ENCODE measurements at places on chromosomes 4 and X.

GRCh38 chr4:74770226-74770910 is 24.0 kb downstream of the BTC start:
- no peak for DNase-seq

- no peak for DNase-seq
These were observed at the start of gene BTC for GRCh38 chr4:74794382-74795010. BTC (minus strand) TSS chr4:74794523; CDS start chr4:74794325, 198 bp downstream.

GRCh38 chr4:2570551-2571222 is 34.2 kb downstream of the FAM193A start:
- no peak for DNase-seq

DNA sequence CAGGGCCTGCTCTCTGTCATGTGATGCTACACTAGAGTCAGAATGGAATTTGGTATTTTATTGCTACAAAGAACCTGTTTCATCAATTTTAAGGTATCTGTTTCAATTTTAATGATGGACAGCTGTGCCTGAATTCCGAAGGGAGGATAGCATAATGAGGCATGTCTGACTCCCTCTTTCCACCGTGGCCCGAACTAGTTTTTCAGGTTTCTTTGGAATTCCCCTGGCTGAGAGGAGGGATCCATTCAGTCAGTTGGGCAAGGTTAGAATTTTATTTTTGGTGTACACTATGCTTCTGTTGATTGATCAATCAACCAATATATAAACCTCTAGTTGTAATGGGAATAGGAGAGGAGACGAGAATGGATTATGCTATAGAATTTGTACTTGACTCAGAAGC is 761.8 kb downstream of the FAM133A start:
- DNase-seq, result no peak

- DNase-seq, result no peak
These were observed 666 bp downstream of the CCDC158 start for GRCh38 chr4:76420188-76420761.

- no peak for DNase-seq
These were observed 135.3 kb downstream of the CPZ start for GRCh38 chr4:8727546-8728510.

- no peak for DNase-seq
These were observed 3.3 kb downstream of the GASK1B start for GRCh38 chr4:158169506-158169905.

DNA sequence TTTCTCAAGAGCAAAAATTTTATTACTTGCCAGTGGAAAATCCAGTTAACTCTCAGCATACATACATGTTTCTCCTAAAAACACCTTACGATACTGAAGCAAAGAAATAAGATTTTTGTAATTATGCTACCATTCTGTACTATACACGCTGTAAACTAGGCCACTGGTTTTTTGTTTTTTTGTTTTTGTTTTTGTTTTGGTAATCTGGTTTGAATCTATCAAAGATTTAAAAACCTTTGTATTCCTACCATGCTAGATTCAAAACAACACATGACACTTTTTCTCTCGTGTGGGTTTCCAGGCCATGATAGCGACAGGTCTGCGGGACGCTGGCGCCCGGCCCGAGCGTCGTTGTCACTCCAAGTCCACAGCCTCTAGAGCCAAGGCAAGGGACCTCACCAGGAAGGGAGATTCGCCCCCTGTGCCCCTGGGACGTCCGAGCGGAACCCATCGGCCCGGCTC is 723 bp downstream of the TMEM192 start:
- no peak for DNase-seq

- peak; percentile 75 for DNase-seq
These were observed 12.7 kb upstream of the SMIM43 start for GRCh38 chr4:121777625-121778024.

DNA sequence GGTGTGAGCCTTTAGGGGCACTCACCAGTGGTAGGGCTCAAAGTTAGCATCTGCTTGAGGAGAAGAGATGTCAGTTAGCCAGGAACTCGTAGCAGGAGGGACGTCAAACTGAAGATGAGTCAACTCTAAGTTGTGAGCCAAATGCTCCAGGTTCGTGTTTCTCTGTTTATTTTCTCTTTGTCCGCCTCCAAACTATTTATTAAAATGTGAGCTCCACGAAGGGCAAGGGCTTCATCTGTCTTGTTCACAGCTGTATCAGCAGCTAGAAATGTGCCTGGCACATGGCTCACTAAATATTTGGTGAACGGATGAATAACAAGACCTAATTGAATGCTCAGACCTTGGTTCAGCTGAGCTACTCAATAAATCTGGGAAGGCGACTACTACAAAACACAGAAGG is 248.9 kb downstream of the BCOR start:
- DNase-seq, result no peak

DNA sequence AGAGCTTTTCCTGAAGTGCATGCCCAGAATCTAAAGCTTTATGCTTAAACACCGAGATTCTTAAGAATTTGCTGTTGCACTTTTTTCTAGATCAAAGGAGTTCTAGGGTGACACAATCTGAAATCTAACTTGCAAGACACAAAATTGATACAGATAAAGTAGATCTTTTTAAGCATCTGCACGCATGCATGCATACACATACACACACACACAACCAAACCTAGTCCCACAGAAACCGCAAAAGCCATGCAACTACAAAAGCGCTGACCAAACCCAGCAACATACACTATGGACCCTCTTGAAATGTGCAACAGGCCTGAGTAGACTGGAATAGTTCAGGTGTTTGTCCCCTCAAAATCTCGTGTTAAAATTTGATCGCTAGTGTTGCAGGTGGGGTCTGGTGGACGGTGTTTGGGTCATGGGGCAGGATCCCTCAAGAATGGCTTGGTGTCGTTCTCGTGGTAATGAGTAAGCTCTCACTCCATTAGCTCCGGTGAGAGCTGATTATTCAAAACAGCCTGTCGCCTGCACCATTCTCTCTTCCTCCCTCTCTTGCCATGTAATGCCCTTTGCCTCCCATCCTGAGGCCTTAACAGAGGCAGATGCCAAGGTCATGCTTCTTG is 52.7 kb downstream of the IRF2 start:
- DNase-seq, result no peak

GRCh38 chrX:617891-618290 is 12.7 kb upstream of the SHOX start:
- DNase-seq, result no peak

- no peak for DNase-seq
These were observed 19.7 kb upstream of the SPON2 start for GRCh38 chr4:1192091-1192492.

GRCh38 chrX:100609591-100609990 is 24.9 kb downstream of the TNMD start:
- DNase-seq, result no peak

GRCh38 chr4:2792711-2793585 is at the start of gene SH3BP2:
SH3BP2 (plus strand) TSS chr4:2793085; CDS start chr4:2820618, 27,533 bp downstream.
- no peak for DNase-seq

DNA sequence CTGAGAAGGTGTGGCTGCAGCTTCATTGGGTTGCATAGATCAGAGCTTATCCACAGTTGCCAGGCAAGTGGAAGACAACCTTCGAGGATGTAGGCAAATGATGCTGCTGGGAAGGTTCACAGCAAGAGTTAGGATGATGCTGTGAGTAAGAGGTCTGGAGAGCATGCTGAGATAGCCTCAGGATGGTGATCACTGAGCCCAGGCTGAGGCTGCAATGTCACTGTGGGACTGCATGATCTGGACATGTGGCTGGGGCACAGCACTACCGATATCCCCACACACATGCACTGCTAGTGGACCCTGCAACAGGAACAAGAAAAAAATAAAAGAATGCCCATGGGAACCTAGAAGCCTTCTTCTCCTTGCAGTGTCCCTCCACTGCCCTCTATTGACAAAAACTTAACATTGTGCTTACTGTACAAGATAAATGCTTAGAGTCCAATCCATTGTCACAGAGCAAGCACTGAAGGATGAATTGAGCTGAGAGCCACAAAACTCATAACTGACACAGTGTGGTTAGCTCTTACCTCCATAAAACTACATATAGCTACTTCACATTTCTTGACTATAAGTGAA is 105.6 kb downstream of the CNKSR2 start:
- DNase-seq, result peak; percentile 20

DNA sequence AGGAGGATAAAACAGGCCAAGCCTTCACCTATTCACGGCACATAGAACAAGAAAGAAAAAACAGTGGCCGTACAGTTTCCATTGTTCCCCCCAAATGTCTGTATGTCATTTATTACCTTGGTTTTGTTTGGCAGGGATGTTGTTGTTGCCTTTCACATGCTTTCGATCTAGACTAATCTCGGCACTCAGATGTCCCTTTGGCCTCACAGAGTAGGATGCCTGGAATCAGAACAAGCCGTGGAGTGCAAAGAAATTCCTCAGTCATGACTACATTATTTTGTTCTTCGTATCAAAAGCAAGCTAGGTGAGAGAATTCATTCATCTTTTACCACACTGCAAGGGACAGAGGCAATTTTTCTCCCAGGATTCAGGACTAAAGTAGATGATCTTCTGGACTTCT is 106.9 kb downstream of the SMIM20 start:
- DNase-seq, result no peak

- no peak for DNase-seq
These were observed 155.7 kb upstream of the MAP3K15 start for GRCh38 chrX:19670854-19671620.

- DNase-seq, result no peak
These were observed 244.9 kb downstream of the FRMPD4 start for GRCh38 chrX:12383196-12383595.

DNA sequence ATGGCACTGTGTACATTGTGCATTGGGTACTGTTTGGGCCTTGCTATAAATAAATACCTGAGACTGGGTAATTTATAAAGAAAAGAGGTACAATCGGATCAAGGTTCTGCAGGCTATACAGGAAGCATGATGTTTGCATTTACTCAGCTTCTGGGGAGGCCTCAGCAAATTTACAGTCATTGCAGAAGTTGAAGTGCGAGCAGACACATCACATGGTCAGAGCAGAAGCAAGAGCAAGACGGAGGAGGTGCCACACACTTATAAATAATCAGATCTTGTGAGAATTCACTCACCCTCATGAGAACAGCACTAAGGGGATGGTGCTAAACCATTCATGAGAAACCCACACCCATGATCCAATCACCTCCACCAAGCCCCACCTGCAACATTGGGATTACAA is 505.0 kb downstream of the ARAP2 start:
- no peak for DNase-seq

- DNase-seq, result no peak
These were observed 464.6 kb downstream of the PCDH18 start for GRCh38 chr4:137067735-137068134.

DNA sequence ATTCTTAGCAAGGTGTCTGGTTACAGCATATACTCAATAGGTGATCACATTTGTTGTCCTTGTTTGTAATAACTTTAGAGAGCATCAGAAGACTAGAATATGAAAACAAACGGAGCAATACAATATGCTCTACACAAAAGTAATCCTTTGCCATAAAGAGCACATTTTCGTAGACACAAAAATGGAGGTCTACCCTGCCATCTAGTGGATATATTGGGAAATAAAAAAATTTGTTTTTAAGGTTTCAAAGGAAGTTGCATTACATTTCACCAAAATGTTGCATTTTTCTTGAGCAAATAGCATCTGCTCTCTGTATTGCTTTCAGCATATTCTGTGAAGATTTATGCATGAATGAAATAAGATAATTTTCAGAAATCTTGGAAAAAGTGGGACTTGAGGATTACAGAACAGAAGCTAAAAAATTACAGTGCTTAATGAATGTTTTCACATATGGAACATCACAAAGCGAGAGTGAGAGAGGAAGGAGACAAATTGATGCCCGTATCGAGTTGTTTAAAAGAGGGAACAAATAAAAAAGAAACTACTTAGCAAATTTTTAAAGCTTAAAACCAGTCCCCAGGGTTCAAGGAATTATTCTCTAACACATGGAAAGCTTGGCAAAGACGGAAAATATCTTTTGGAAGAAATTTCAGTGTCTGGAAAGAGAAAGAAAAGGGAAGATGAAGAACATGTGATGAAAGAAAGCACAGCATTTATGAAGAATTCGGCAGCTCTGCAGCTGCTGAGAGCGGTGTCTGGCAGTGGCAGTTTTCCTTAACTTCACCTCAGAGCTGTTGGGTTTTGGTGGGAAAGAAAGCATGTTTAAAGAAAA is 390.1 kb downstream of the ANKRD50 start:
- peak; percentile 6 for DNase-seq

GRCh38 chrX:151985955-151986354 is 11.5 kb upstream of the GABRE start:
- DNase-seq, result no peak

GRCh38 chr4:56728512-56728911 is 47.4 kb upstream of the HOPX start:
- DNase-seq, result no peak

DNA sequence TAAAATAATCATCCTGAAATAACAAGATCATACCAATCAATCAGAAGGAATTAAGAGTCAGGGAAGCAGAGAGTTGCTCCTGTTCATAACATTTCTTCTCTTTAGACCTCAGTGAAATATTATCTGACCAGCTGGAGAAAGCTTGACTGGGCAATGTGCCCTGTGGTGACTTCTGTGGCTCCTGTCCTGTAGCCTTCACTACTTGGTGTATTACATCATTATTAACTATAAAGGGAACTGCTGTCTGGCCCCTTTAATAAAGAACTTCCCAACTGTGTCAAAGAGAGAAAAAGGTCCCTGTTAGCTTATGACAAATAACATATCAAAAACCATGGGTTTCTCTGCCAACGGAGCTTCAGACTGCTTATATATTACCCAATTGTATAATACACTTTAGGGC is 18.0 kb downstream of the OPHN1 start:
- DNase-seq, result no peak

DNA sequence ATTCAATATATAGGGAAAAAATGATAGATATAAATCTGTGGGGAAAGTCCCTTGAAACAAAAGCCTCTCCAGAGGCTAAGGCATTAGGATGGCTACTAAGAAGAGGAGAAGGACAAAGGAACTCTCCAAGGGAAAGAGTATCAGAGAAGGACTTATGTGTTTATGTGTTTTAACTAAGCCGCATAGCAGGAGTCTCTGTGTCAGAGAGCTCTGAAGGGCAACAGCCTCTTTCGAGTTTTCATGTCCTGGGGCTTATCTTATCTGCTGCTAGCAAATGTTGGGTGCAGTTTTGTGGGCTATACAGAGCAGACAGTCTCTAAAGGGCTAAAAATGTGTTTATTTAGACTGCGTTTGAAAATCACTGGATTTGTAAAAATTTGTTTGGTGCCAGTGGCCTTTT is 1145.6 kb upstream of the DIAPH2 start:
- DNase-seq, result no peak

GRCh38 chr4:7187168-7187535 is 5.2 kb upstream of the SORCS2 start:
- DNase-seq, result no peak

GRCh38 chr4:32824336-32824735 is 2104.2 kb downstream of the PCDH7 start:
- no peak for DNase-seq
